ENCODE measurements at places on chromosomes 2 and 18.

DNA sequence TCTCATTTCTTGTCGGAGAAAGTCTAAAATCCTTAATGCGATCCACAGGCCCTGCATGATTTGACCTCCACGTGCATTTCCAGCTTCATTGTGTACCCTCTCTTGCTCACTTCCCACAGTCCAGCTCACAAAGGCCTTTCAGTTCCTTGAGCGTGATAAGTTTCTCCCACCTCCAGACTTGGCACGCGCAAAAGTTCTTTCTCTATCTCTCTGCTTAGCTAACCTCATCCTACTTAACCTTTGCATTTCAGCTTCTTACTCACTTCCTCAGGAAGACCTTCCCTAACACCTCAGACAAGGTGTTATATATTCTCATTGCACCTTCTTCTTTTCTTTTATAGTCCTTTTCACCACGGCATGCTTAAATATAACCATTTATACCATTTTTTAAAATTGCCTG is 124.8 kb upstream of the XPO1 start:
- no peak for DNase-seq

GRCh38 chr2:138036522-138036921 is 72.2 kb downstream of the HNMT start:
- no peak for DNase-seq

DNA sequence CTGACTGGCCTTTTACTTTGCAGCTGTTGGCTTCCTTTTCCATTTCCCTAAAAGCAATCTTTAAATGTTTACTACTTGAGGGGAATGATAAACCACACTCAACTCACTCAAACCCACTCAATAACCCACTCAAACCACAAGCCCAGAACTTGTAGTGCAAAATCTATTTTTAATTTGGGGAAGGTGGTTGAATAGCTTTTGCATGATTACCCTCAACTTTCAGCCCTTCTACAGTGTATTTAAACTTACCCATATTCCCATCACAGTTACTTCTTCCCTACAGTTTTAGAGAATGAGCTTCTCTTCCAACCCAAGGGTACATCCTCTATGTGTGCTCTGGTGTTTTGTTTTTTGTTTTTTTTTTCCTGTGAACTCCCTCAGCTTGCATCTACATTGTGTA is 636.1 kb downstream of the TDRD15 start:
- no peak for DNase-seq

- no peak for DNase-seq
Measured at GRCh38 chr2:8202132-8202531, 479.7 kb upstream of the ID2 start.

- DNase-seq: no peak
Measured at GRCh38 chr2:654896-655295, 22.3 kb downstream of the TMEM18 start.
